ENCODE measurements at places on chromosomes 2 and 18.

DNA sequence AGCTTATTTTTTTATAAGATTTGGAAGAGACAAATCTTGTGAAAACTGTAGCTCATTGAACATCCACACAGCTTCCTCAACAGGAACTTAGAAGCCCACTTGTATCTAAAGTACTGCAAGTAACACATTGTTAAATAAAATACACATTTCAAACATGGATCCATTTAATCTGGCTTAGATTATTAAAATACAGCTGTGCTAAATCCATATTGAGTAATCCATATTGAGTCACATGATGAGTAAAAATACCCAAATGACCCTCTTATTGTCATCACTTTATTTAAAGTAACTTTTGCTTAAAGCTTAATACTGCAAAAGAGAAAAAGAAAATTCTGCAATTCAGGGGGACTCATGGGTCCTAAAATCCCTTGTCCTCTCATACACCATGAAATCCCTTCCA lies 133.3 kb downstream of the OSR1 start:
- DNase-seq, result no peak

- DNase-seq, result no peak
These were observed 49.6 kb downstream of the FARSB start for GRCh38 chr2:222606306-222606705.

DNA sequence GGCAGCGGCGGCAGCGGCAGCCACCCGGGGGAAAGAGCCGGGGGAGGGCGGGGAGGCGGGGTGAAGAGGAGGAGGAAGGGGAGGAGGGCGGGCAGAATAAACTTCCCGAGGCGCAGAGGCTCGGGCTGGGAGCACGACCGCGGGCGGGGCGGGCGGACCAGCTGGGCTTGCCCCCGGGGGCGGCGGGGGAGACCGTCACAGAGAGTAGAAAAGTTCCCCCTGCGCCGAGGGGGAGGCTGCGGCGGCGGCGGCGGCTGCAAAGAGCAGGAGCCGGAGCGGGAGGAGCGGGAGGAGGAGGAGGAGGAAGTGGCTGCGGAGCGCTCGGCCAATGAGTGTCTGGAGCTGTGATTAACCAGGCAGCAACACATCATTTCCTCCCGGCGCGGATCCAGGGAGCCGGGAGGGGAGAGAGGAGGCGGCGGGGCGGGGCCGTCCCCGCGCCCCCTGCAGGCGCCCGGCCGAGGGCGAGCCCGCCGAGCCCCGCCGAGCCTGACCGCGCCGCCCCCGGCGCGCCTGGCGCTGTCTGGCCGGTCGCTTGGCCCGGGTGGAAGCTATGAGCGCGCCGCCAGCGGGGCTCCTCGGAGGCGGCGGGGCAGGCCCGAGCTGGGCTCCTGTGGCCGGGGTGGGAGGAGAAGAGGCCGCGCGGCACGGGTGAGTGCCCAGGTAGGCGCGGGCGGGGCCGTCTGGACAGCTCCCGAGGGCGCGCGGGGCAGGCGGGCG lies at the start of gene ACVR1:
TSS of gene ACVR1 (minus strand) at position 265 of the 720 bp plus-strand sequence. CDS start 76,837 bp downstream, outside the sequence.
- peak; percentile 39 for DNase-seq

DNA sequence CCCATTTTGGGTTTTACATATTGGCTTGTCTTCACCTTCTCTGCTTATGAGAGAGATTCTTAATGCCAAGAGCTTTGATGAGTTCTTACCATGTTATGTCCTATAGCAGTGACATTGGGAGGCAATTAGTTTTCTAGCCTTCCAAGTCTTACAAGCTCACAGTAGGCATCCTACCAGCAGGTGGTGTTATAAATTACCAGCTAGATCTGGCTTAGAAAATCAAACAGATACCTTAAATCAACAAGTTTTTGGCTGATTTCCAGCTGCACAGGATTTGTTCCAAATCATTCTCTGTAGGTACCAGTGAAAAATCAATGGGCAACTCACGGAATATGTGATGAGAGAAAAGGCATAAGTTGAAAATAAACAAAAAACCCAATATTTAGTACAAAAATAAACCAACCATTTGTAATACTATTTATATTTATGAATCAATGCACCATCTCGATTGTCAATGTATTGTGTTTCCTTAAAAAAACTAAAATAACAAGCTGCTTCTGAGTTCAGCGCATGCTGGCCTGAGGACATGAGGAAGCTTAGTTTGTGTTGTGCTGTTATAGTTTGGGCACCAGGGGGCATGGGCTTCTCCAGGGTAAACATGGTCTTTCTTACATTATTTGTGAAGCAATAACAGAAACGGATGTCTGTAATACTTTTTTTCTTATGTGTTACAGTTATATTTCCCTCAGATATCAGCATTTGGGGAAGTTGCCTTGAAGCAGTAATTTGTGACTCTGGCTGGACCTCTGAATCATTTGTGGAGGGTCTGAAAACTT lies 34.1 kb upstream of the NXPH2 start:
- DNase-seq, result no peak

DNA sequence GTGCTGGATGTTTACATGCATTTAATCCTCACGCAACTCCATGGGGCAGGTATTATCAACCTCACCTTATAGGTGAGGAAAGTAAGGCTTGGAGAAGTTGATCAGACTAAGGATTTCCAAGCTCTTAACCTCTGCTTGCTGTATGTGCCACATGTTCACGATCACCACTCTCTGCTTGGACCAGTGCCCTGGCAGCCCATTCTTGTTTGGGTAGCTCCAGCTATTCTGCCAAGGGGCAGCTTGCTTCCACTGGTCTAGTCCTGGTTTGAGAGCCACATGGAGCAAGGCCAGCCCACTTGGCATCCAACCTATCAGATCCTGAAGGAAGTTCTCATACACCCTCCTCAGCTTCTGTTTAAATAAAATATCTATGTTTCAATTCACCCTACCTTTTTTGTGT lies 14.3 kb downstream of the PLB1 start:
- DNase-seq, result no peak

DNA sequence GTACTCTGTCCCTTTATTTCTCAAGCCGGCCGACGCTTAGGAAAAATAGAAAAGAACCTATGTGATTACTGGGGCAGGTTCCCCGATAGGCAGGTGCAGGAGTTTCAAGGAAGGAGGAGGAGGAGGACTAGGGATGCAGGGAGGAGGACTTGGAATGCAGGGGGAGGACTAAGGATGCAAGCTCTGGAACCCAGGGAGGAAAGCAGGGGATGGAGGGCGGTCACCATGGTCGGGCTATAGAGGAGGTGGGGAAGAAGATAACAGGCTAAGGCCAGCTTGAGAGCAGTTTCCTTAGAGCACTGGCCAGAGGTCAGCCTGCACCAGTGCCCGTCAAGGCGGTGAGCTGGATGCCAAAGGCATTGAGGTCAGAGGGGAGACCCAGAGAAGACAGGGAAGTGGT lies 18.7 kb upstream of the B3GNT7 start:
- DNase-seq, result no peak

- no peak for DNase-seq
These were observed 6.2 kb downstream of the TTL start for GRCh38 chr2:112488201-112488600.
